T-cell (primary cell): ENCODE measurements at places on chromosomes 13 and 19.

DNA sequence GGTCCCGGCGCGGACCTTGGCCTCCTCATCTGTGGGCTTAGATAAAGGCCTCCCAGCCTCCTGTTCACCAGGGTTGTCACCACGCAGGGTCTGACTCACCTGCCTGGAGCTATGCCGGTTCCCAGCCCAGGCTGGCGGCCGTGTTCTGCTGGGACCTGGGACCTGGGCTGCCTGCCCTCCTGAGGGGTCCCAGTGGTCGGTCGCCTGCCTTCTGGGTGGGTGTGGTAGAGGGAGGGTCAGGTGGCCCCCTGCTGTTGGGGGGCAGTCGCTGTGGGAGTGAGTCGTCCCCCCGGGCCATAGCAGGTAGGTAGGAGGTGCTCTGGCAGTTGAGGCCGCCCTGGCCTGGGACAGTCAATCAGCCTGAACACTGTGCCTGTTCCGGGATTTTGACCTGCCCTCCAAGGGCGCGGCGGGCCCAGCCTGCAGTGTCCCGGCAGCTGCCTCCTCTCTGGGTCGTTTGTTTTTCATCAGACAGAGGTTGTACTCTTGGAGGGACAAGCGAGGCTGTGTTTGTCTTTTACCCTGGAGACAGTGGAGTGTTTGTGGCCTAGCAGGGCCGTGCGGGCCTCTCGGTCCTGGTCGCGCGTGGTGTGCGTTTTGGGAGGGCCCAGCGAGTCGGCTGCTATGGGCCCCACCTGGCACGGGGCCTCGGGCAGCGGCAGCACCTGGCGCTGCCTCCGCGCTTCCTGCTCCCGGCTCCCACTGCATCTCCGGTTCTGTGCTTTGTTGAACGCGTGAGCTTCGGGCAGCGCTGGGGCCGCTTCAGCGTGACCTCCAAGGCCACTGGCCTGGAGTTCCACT, 2.6 kb downstream of the ADAT3 start:
- no peak for DNase-seq

GRCh38 chr19:11268783-11269267, 6.5 kb upstream of the DOCK6 start:
- DNase-seq: no peak

DNA sequence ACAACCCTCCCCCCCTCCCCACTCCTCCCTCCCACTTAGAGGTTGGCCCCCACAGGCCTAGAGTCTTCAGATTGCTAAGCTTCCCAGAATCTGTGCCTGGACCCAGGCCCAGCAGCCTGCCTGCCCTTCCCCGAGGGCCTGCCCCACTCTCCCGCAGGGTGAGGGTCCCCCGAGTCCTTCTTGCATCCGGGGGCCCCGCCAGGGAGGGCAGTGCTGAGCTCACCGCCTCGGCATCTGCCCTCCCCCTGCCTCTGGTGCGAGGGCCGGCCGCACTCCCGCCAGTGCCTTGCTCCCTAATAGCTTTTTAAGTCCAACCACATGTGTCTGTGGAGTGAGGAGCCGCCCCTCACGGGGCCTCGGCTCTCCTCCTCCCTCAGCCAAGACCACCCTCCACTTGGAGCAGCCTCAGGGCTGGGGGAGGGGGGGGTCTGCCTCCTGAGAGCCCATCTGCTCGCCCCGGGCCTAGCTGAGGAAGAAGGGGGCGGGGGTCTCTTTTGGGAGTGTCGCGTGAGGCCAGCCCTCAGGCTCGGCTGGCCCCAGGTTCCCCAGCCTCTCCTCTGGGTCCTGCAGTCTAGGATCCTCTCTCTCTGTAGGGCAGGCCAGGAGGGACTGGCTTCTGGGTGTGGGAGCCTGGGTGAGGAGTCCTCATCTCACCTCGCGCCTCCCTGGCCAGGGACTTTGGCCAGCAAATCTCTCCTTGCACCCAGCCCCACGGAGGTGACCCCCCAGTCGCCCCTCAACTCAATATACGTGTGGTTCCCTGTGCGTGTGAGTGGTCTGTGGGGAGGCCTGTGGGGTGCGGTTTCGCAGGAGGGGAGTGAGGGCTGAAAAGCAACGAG, 47.2 kb downstream of the LYL1 start:
- no peak for DNase-seq

- DNase-seq: no peak
Observed at GRCh38 chr13:30864433-30865122, 41.5 kb upstream of the MEDAG start.

DNA sequence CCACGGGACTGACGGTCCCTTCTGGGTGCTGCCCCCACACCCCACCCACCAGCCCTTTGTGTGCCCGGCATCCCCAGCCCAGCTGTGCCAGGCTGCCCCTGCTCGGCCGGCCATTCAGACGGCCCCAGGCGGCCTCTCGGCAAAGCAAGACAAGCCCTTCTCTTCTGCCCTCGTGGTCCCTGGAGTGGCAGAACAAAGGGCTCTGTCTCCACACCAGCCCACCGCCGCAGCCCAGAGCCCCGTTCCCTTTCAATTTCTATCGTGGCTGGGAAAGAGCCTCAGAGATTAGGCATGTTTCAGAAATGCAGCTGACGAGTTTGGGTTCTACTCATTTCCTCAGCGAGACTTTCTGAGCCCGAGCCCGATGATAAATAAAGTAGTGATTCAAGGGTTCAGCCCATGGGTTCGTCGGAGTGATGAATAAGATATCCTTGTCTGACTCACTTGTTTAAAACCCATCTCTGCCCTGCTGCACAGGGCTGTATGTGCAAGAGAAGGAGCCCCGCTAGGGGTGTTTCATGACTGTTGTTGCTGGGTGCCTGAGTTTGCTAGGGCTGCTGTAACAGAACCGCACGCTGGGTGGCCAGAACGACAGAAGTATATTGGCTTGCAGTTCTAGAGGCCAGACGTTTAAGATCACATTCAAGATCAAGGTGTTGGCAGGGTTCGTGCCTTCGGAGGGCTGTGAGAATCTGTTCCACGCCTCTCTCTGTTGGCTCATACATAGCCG, 4.3 kb downstream of the MYO9B start:
- peak; percentile 33 for DNase-seq

- DNase-seq: no peak
Observed at GRCh38 chr13:53311561-53311960, 282.9 kb downstream of the OLFM4 start.

GRCh38 chr19:48102870-48103751, 7.5 kb downstream of the PLA2G4C start:
- DNase-seq: no peak

DNA sequence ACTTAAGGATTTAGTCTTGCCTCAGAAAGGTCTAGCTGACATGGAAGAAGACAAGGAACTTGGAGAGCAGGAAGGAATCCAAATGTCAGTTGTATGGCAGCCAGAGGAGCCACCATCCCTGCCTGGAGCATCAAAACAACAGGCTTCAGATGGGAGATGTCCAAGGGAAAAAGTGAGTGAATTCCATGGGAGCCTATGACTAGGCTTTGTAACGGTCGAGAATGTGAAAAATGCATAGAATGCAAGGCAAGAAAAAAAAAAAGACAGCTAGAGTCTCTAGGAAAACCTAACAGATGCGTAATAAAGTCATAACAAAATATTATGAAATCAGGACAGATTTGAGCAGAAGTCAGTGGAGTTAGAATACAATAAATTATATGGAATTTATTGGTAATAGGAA, 183.7 kb upstream of the LSM14A start:
- DNase-seq: no peak

- DNase-seq: no peak
Observed at GRCh38 chr13:91046715-91047327, 300.7 kb upstream of the MIR17HG start.

GRCh38 chr13:70668293-70668692, 560.0 kb upstream of the KLHL1 start:
- no peak for DNase-seq

GRCh38 chr19:34692549-34692948, 15.1 kb downstream of the ZNF302 start:
- DNase-seq: no peak

GRCh38 chr13:39385621-39386231, 217.3 kb downstream of the LHFPL6 start:
- DNase-seq: no peak

GRCh38 chr13:21011378-21011777, 50.0 kb downstream of the LATS2 start:
- no peak for DNase-seq

GRCh38 chr13:80037505-80037888, 303.4 kb downstream of the SPRY2 start:
- no peak for DNase-seq

- peak; percentile 14 for DNase-seq
Observed at GRCh38 chr13:80361883-80362327, 21.0 kb upstream of the SPRY2 start.

DNA sequence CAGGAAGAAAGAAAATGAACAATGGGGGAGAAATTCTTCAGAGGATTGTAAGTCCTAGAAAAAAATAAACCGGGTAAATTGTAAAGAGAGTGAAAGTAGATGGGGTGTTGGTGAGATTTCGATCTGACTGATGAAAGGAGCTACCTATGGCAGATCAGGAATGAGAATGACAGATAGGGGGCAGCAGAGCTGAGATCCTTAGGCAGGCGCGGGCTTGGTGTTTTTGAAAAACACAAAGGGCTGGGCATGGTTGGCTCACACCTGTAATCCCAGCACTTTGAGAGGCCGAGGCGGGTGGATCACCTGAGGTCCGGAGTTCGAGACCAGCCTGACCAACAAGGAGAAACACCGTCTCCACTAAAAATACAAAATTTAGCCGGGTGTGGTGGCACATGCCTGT, 1468.6 kb upstream of the SLC10A2 start:
- DNase-seq: no peak

GRCh38 chr13:70755456-70755855, 647.2 kb upstream of the KLHL1 start:
- no peak for DNase-seq

DNA sequence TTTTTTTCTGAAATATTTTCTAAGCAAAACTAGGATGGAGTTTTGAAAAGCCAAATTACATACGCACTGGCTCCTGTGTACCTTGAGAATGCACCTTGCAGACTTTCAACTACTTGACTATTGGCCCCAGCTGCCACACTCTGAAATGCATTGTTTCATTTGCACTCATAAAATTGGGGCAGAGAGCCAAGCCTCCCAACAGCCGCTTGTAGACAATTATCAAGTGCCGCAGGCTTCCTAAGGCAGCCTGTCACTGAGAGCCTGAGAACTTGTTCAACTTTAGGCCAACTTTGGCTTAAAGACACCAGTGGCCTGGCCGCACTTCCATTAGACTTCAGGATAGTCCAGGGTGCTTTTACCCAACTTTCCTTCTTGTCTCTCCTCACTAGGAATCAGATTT, 115.7 kb upstream of the STARD13 start:
- no peak for DNase-seq

- DNase-seq: no peak
Observed at GRCh38 chr13:80900561-80900960, 559.6 kb upstream of the SPRY2 start.

DNA sequence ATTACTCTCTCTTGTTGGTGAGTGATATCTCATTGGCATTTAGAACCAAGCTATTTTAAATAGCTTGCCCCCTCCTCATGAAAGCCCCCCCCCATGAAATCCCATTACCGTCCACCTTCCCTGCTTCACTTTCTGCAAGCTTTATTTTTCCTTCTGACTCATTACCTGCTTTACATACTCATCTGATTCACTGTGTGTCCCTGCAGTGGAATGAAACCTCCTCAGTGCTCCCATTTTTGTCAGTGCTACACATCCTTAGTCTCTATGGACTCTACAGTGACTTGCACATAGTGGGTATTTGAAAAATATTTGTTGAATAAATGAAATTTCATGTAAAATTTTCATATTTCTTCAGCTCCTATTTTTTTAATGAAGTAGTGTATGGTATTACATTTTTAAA, 62.3 kb downstream of the DOCK9 start:
- DNase-seq: no peak

DNA sequence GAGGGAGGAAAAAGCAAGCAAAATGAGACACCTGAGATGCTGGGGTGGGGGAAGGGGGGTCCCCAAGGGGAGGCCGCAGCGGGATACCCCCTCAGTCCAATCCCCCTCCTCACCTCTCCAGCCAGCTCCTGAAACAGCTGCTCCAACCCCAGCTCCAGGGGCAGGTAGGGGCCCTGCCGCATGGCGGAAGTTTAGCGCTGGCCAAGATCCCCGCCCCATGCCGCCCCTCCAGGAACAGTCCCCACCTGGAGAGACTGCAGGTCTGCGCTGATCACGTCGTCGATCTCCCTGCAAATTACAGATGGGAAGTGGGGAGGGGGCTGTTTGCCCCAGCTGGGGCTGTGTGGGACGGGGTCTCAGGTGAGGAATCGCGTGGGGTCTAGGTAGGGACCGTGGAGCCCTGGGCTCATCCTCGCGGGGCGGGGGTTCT, 9.0 kb downstream of the CAPN12 start:
- DNase-seq: no peak

GRCh38 chr13:65057986-65058385, 2172.2 kb downstream of the PCDH9 start:
- no peak for DNase-seq

DNA sequence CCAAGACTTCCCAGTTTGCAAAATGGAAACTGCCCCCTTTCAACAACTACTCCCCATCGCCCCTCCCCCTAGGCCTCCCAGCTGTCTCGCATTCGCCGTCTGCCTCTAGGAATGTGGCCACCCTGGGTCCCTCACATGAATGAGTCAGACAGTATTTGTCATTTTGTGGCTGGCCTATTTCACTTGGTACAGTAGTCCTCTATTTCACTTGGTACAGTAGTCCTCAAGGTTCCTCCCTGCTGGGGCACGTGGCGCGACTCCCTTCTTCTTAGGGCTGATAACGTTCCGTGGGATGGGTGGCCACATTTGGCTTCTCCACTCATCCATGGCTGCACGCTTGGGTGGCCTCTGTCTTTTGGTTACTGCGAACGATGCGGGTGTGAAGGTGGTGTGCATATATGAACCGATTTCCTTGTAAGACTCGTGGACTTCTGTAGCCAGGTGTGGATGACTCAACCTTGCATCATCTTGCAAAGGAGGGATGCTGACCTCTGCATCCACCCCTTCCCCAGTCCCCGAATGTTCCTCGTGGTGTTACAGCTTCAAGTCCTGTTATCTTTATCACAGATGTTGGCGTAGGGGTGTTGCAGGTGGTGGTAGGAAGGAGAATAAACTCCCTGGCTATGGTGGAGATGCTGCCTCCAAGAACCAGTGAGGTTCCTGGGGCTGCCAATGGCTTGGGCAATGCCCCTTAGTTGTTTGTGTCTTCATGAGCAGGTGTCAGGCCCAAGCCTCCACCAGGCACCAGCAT, 112.1 kb upstream of the SOX1 start:
- no peak for DNase-seq

- no peak for DNase-seq
Observed at GRCh38 chr13:83709426-83710132, 172.7 kb downstream of the SLITRK1 start.

DNA sequence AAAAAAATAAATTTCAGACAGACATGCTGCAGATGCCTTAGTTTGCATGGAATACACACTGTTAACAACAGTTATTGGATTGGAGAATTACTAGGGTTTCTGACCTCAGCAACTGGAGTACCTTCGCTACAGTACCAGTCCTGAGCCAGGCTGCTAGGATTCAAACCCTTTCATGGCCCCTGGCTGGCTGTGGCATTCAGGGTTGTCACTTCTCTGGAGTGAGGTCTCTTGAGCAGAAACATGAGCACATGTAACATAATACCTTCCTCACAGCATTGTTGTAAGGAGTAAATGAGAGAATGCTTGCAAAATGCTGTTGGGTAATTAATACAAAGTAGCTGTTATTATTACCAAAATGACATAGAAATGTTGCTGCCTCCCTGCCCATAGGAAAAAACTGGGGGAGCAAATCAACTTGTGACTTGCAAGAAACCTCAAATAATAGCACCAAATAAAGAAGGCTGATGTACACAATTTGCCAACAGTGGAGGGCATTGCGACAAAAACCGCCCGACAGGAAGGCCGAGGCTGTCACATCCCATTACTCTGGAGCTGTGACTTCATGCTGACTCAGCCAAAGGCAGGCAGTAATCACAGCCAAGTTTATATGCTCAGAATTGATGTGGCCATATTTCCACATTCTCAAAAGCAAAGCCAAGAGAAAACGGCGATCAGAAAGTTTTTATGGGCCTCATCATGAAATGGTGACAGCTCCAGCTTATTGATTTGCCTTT, 100.4 kb downstream of the RFC3 start:
- no peak for DNase-seq
